Stimulated activated CD4-positive, alpha-beta T cell treated with anti-CD3 and anti-CD28 coated beads, Interleukin-12 subunit alpha, Interleukin-12 subunit beta, amount 100 ng/mL, for 48 hours (primary cell): ENCODE measurements at places on chromosomes 5 and 9.

GRCh38 chr5:92980491-92980890, 600.5 kb downstream of the NR2F1-AS1 start:
- DNase-seq: no peak

DNA sequence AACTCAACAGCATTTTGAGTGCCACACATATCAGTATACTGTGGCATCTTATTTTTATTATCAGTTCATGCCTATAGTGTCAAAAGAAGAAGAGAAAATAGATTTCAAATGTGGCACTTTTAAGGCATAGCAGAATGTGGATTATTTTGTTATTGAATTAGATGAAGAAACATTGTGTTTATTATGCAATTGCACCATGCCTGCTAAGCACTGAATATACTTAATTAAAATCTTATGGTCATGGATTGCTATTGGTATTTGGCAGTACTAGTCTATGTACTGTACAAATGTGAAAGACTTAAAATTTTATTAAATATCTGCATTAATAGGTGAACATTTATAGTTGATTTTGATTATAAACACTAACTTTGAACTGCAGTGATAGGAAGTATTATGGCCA, 128.8 kb downstream of the FER start:
- DNase-seq: no peak

DNA sequence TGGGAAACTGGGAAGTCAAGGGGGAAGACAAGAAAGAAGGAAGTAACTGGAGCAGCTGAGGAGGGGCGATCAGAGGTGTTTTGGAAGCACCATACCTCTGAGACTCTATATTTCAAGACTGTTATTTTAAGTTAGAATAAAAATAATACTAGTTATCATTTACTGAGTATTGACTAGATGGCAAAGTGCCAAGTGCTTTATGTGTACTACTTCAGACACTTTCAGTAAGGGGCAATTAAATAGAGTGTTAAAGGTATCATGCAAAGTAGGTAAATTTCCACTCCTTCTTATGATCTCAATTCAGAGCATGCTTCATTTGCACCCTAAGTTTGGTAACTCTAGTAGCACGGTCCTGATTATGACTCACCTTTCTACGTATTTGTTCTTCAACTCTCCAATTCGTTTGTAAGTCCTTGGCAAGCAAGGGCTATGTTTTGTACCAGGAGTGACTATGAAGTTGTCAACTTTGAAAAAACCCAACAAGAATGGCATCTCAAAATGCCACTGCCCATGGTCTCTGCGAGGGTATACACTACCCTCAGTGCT, 152.4 kb upstream of the RAPGEF1 start:
- DNase-seq: no peak

GRCh38 chr9:132755096-132755495, 84.8 kb downstream of the GTF3C4 start:
- DNase-seq: no peak

GRCh38 chr5:157116483-157116954, 7.7 kb upstream of the HAVCR2 start:
- no peak for DNase-seq
